Activated CD4-positive, alpha-beta T cell treated with anti-CD3 and anti-CD28 coated beads for 36 hours (primary cell): ENCODE measurements at places on chromosomes 1 and 21.

DNA sequence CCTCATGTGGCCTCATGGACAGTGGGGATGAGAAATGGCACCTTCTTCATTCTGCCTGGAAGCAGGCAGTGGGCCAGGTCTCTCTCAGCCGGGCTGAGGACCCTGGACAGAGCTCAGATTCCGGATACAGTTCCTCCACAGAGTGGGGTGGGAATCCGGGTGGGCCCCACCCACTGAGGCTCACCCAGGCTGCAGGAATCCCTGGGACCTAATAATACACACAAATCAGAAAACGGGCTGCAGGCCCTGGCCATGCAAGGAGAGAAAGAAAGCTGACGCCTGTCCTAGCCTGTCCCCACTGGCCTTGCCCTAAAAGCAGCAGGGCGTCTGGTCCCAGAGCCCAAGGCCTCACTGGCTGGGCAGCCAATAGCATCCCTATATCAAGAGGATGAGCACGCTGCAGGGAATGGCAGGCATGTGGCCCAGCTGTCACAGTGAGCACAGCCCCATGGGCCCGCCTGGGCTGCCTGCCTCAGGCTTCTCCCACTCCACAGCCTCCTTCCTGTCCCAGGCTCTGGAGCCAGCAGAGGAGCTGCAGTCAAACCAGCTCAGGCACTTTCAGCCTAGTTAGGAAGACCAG is 25.3 kb downstream of the ACTA1 start:
- no peak for DNase-seq

DNA sequence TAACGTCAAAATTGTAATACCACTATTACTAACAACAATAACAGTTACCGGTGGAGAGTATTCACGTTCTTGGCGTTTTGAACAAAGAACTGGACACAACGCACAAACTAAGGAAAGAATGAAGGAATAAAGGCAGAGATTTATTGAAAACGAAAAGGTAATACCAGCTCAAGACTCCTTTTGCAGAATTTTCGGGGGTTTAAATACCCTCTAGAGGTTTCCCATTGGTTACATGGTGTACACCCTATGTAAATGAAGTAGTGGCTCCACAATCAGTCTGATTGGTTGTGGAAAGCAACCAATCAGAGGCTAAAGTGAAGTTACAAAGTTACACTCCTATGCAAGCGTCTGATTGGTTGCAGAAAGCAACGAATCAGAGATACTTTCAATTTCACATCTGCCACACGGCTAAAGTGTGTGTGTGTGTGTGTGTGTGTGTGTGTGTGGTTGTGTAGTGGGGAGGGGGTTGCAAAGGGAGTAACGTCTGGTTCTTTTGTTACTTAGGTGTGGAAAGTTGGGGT is 1.1 kb upstream of the GTF2B start:
- DNase-seq: peak; percentile 41

DNA sequence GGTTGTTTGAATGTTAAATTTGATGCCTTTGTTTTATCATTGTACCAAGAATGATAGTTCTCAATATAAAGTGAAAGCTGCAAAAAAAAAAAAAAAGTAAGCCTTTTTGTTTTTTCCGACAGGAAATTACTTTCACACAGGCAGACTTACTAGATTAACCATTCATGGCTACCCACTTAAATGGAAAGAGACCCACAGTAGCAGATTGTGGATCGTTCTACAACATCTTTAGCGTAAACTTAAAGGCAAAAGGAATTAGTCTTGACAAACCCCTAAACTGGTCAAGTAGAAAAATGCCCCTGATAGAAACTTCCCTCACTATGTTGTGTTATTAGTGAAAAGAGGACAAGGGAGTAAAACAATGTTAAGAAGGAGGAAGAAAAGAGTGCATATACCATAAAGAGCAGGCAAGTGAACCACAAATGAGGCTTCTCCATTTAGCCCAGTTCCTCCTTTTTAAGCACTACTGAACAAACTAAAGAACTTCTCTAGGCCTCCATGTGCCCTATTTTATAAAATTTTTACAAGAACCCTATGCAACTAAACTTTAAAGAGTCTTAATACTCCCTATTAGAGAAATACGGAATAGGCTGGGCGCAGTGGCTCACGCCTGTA is 1560.3 kb downstream of the MRPL39 start:
- no peak for DNase-seq

DNA sequence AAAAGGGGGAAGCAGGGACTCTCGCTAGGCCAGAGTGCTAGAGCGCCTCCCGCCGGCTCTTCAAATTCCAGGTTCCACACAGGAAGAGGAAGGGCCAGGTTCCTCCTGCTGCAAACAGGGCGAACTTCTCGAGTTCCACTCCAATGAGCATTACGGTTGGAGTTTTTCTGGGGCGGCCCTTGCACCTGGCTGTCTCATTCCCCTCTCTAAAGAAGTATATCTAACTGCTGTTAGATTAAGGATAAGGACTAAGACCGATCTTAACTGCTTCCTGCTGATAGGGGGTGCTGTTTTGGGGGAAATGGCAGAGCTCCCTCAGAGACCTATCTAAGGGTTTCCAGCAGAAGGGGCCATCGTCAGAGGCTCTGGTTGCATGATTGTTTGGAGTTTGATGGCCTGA is 138.0 kb downstream of the RABGAP1L start:
- DNase-seq: no peak

GRCh38 chr1:44707112-44707881 is 23.7 kb downstream of the RNU5D-1 start:
- no peak for DNase-seq

DNA sequence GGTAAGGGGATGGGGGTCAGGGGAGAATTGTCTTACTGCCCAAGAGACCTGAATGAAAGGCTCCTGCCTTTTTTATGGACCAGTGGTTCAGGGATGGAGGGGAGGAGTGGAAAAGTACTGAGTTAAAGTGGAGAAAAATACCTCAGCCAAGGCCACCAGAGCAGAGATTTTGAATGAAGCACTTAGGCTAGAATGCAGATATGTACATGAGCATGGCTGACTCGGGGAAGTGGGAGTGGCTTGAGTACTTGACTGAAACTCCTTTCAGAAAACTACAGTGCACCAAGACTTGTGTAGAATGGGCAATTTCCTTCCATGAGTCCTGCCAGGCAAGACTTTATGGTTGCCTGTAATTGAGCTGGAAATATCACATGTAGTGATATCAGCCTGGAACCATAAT is 429.6 kb upstream of the LRRC7 start:
- DNase-seq: no peak

- no peak for DNase-seq
These were observed 54.7 kb upstream of the F3 start for GRCh38 chr1:94596260-94596659.

GRCh38 chr1:189764391-189765320 is 713.0 kb downstream of the BRINP3 start:
- DNase-seq: no peak

- DNase-seq: peak; percentile 33
These were observed 27.5 kb upstream of the SLC30A1 start for GRCh38 chr1:211606332-211606913.

GRCh38 chr1:114485286-114485685 is 25.7 kb downstream of the TRIM33 start:
- no peak for DNase-seq

DNA sequence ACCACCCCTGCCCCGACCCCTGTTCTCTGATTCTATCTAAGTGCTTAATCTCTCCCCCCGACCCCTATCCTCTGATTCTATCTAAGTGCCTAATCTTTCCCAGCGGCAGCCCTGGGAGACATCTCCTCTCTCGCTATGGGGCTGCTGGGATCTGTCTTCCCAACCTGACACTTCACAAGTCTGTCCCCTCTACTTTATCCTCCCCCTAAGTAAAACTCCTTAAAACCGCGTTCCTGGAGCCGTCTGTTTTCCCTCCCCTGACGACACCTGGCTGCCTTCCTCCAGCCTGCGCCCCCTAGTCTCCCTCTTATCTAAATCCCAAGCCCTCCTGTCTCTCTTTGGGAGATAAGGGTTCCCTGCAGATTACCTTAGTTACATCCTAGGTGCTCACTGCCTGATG is 30.5 kb downstream of the EPHB2 start:
- DNase-seq: no peak
